ENCODE measurements at places on chromosomes 7 and 10.

DNA sequence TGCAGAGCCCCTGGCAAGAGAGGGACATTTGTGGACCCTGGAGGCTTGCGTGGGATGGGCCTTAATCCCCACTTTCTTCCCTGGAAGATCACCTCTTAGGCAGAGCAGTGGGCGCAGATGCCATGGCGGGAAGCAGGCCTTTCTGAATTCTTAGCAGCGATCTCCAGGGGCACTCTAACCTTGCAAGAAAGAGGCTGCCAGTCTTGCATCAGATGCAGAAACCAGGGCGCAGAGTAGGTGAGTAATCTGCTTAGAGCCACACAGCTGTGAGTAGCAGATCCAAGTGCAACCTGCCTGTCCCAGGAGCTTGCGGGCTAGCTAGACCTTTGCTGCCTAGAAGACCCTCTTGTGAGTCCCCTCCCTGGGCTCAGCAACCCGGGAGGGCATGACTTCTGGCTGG, 40.0 kb downstream of the KCTD7 start:
- DNase-seq = no peak

- DNase-seq = no peak
Observed at GRCh38 chr10:13587391-13587790, 626 bp downstream of the PRPF18 start.

DNA sequence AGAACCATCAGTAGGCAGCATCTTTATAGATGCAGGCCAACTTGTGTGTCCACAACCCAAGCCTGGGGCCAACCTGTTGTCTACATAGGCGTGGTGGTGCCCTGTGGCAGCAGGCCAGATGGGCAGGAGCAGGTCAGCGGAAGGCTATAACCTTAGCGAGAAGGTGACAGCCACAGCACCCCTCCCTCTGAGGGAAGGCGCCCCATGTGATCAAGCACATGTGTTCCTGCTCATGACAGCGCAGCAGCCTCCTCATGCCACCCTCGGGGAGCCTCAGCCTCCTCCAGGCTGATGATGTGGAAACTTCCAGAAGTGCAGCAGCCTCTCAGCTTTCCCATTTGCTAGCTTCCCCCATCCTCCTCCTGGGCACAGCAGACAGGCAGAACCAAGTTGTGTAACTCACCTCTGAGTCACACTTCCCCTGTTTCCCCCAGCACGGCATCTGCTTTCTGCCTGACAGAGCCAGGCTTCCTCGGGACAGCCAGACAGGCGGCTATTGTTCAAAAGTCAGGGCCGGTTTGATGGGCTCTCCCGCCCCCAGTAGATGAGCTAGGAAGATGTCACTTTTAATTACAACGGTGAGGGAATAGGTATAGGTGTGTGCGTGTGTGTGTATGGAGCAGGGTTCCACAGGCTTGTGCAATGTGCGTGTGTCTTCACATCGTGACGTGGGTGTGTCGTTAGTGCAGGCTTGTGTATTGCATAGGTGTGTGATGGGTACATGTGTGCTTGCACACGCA, 312.0 kb upstream of the ZMIZ1 start:
- DNase-seq = peak; percentile 79

DNA sequence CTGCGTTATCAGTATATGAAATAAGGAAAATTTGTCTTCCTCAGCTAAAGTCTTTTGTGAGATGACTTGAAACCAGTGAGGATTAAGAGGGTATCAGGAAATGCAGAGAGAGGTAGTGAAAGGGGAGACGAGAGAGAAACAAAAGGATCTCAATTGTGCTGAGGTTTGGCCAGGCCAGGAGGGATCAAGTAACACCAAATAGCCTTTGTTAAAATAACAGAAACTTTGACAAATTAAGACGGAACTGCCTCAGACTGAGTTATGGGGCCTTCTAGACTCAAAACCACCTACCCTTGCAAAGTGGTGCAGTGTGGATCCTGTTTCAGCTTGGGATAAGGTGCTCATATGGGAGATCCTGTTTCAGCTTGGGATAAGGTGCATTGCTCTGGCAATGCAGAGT, 263.1 kb downstream of the CREB5 start:
- no peak for DNase-seq

- no peak for DNase-seq
Observed at GRCh38 chr7:36204929-36205635, 52.0 kb downstream of the EEPD1 start.

- DNase-seq = no peak
Observed at GRCh38 chr10:79360499-79361342, 13.5 kb downstream of the PPIF start.

- DNase-seq = no peak
Observed at GRCh38 chr10:122618461-122619165, 58.1 kb downstream of the DMBT1 start.

DNA sequence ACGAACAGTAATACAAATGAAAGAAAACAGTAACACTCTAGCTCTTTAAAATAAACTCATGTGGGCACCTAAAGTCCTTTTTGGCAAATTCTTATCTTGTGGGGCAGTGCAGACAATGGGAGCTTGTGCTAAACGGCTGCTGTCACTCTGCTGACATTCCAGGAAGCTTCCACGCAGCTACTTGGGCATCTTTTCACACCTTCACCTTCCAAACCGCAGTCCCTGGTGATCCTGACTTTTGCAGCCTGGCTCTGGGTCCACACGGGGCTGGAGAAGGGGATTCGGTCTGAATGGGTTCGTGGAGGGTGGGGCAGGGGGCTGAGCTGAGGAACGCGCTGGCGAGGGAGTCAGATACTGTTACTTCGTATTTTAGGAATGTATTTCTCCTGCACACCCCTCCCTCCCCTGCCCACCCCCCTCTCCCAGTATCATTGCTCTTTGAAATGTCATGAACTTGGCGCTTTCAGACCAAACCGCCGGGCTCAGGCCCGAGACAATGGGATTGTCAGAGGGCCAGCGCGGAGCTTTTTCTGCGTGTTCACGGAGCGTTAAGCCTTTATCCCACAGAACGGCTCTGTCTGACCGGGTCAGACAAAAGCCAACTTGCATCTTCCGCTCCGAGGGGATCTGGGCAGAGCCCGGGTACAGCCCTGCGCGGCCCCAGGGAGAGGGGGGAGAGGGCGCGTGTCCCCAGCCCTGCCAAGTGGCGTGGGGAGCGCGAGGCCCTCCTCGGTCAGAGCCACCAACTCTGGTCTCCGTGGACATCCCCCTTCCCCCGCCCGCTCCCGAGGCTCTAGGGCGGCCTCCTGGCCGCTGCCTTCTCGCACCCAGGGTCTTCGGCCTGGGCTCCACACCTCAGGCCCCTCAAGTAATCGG, 76.7 kb upstream of the EN2 start:
- DNase-seq = no peak

- no peak for DNase-seq
Observed at GRCh38 chr7:9240001-9240400, 806.6 kb downstream of the NXPH1 start.

DNA sequence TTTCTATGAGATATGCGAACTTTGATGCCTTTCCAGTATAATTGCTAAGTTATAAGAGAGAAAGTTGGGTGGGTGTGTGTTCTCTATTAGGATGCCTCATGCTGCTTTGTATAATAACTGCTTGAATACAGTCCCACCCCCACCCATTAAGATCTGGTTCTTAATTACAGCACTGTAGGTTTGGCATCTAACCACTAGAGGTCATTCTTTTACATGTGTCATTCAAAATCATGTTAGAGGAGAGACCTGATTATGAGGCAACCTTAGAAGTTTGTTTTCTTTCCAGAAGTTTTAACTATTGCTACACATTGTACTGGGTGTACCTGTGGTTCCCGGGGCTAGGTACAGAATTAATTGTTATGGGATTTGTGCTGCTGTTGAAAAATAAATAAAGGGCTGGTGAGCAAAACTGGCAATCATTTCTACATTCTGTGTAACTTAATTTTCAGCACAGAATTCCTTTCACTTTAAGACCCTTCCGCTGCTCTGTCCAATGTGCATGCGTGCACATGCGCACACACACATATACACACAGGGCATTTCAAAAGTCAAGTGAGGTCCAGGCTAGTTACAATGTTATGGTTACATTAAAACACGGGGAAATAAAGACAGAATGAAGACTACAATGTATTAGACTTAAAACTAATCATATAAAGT, 1156.3 kb downstream of the SORCS3 start:
- no peak for DNase-seq

DNA sequence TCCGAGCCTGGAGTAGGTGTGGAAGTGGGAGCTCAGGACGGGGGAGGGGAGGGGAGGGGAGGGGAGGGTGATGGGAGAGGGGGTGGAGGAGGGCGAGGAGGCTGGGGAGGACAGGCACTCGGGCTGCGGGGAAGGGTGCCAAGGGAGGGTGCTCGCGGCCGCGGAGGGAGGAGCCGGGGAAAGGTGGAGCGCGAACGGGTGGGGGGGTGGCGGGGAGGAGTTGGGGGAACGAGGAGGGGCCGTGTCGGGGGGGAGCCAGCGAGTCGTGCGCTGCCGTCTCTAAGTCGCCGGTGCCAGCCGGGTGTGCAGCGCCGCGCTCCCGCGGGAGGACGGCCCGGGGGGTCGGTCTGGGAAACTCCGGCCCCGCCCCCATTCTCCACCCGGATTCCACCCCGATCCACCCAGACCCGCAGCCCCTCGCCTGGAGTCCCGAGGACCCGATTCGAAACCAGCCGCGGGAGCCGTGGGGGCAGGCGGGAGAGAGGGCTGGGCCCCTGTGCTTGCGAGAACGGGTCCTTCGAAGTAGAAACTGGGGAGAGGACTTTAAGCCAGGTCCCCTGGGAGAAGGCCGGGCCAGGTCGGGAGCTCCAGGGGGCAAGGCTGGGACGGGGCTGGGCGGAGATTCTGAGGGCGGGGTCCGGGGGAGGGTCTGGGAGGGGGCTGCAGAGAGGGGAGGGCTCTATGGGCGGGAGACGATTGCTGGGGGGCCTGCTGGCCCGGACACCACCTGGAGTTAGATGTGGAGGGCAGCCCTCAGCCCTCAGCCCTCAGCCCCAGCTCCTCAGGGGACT, at the start of gene ZNF467:
Gene ZNF467 (minus strand): TSS at position 143 of the 791 bp plus-strand sequence. CDS start 2,556 bp downstream, outside the sequence.
- no peak for DNase-seq

- no peak for DNase-seq
Observed at GRCh38 chr7:130398526-130399090, 18.3 kb downstream of the CPA1 start.

GRCh38 chr7:7323352-7323751, 141.0 kb downstream of the C1GALT1 start:
- DNase-seq = no peak

DNA sequence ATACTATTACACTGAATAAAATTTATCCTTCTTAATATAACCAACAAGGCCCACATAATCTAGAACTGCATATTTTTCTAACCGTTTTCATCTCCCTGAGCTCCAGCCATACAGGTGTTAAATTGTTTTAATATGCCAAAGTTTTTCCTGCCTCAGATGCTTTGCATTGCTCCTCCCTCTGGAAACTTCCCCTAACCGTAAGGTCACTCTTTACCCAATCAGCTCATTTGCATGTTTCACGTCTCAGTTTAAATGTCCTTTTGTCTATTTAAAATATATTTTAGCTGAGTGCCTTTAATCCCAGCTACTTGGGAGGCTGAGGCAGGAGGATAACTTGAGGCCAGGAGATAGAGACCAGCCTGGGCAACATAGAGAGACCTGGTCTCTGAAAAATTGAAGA, 228.5 kb downstream of the ADK start:
- DNase-seq = no peak

DNA sequence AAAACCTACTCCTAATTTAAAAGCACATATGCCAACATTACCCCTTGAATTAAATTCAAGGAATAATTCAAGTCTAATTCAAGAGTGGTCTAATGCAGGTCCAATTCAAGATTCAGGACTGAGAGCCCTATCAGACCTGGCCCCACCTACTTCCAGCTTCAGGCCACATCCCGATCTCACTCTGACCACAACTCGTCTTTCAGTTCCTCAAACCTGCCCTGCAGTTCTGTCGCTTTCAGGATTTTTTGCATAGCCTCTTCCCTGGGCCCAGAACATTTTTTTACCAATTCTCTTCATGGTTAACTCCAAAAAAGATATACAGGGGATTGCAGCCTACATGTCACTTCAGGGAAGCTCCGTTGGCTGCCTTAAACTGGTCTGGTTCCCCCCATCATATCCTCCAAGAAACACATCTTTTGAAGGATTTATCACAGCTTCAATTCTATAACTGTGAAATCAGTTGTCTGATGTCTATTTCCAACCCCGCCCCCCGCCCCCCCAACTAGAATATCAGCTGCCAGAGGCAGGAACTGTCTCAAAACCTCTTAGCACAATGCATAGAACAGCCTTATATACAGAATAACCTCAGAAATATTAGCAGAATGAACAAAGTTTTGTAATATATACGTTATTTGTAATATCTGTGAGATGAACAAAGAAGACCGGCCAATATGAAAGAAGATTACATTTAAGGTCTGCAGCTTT, 20.8 kb downstream of the CCDC6 start:
- DNase-seq = no peak

DNA sequence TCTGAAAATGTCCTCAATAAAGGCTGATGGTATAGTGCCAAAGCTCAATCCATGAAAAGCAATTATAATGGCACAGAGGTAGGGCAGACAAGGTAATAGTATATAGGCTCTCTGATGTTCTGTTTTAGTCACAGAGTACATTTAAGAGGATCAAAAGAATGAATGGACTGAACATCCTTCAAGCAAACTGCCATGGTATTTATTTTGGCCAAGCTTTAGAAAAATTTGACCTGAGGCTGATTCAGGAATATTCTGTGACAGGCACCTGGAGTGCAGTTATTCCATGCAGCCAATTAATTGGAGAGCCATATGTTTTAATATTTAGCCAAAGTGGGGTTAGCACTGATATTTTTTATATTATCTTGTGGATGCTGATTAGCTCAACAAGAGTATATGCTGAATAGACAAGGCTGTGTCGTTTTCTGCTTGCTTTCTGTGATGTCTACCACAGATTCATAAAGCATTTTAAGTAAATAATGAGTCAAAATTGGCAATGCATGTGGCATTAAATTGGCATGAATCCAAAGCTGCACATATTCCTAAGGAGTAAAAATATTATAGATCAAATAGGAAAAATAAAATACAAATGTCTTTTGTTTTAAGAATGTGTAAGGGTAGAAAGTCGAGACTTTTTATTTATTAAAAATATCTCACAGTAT, 177.4 kb downstream of the PCLO start:
- no peak for DNase-seq

DNA sequence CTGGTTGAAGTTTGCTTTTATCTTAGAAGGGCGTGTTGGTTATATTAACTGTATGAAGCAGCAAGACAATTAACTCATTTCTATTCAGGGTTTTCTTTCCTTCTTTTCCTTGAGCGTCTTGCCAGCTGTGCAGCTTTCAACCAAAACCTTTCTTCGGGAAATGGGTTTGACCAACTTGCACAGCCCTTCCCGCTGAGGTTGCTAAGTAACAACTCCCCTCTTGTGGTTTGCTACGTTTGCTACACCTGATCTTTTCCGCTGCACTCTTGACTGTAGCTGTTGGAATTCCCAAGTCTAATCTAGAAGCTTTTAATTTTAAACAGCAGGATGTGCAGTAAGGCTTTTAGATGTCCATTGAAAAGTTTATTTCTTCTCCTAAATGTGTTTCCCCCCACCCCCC, 116.9 kb downstream of the CDCA7L start:
- no peak for DNase-seq

Measured in AG04450 (cell line).